ENCODE measurements at places on chromosomes 4 and X.

DNA sequence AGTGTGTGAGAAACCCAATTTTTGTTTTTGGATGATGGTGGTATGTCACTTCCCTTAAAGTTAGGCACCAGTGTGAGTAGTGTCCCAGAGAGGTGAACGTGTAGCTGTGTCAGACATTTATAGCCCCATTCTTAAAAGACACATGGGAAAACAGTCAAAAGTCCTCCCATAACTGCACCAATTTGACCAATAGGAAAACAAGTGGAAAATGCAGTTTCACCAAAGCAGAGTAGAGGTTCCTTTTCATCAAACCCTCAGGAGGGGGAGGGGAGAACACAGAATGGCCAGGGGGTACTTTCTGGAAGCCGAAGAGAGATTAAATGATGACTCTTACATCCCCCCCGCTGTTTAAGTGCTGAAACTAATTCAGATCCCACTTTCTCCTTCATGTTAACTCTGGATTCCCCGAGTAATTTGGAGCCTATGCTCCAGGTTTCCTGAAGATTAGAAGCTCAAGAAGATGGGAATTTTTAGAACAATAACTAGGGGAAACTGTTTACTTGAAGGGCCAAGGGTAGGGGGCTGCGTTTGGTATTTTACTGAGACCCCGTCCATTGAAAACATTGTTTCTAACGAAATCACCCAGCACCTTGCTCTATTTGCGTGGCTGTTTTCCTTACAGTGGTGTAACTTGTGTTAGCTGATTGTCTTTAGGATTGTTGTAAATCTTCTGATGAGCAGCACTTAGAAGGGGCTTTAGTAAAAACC lies 2.1 kb upstream of the LEF1 start:
- no peak for DNase-seq

DNA sequence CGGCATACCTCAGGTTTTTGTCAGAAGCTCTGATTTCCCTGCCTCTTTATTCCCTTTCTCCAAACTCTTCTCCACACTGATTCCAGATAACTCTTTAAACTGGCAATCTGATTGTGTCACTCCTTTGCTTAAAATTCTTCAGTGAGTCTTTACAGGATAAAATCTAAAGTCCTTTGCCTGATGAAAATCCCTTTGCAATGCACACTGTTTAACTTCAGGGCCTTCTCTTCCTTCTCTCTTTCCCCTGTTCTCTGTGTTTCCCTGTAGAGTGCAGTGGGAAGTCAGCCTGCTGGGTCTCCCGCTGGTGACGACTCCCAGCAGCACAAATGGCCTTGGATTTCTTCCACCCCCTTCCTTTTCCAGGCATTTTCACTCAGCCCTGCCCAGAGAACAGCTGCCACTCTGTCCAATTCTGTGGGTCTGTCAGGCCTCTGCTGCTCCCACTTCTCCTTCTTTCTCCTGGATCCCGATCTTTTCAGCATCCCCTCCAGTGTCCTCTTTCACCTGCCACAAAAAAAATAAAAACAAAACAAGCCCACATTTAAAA lies 189.9 kb upstream of the NWD2 start:
- no peak for DNase-seq

DNA sequence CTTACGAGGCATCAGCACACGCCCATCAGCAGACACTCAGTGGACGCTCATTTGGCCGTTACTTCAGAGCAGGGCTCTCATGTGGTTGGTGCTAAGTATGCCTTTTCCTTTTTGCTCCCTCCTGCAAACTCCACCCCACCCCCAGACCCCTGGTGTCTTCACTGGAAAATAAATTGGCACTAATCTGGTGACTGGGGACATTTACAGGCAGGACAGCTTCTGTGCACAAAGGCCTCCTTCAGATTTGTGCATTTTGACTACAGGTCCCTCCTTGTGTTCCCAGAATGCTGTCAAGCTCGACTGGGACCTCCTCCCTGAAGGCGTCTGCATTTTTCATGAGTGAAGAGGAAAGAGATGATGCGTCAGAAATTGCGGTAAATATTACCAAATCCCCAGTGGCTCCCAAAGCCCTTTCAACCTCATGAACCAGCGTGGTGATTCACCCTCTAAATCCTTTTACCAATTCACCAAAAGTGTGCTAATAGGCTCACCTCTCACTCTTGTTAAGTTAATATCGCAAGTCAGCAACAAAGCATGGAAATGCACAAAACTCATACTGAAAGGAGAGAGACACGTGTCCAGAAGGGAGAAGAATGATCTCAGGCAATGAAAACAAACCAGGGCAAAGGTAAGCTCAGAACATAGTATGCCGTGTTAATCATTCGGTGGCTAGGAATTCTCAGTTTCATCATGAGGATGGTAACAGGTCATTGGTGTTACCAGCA lies 119.0 kb downstream of the NKX6-1 start:
- DNase-seq, result no peak

DNA sequence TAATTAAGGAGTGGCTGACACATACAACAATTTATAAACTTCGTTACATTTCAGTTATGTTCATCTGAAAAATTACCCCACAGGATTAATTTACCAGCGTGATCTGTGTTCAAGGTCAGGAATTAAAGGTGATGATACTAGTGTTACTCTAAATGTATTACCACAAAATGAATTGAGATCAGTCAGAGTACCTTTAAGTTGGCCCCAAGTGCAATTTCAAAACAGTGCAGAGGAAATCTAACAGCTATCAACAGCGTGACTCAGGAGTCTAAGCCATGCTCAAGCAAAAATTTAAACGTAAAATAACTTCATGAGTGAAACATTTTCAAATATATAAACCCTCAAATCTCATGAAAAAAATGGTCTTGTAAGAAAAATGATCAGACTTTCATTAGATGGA lies 18.7 kb downstream of the ANTXR2 start:
- DNase-seq, result no peak

- no peak for DNase-seq
Measured at GRCh38 chr4:172709376-172709775, 459.2 kb upstream of the GALNT7 start.

GRCh38 chr4:172514011-172514410 lies 654.6 kb upstream of the GALNT7 start:
- no peak for DNase-seq

GRCh38 chr4:25401066-25401465 lies 24.0 kb downstream of the ANAPC4 start:
- DNase-seq, result no peak

GRCh38 chr4:28238876-28239275 lies 1378.2 kb downstream of the STIM2 start:
- no peak for DNase-seq

GRCh38 chr4:11152684-11153083 lies 276.0 kb downstream of the HS3ST1 start:
- no peak for DNase-seq

DNA sequence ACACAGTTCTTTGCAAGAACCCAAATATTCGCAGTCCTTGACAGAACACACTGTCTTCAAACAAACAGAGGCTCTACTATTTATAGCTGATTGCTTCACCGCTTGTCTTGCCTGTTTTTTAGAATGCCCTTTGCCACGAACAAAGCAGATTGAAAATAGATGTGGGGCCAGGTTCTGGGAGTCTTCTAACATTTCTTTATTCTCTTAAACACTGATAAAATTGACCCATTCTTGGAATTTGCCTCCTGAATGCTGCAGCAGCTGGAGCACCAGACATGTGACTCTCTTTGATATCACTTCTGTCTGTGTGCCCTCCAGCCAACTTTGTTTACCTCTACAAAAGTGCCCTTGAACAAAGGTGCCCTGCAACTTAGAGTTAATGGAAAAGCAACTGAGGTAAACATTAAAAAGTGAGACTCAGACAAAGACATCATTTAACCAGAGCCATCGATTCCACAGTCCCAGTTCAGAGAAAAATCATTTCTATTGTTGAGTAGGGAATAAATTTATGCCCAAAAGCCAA lies 64.2 kb upstream of the SPP1 start:
- DNase-seq, result no peak

DNA sequence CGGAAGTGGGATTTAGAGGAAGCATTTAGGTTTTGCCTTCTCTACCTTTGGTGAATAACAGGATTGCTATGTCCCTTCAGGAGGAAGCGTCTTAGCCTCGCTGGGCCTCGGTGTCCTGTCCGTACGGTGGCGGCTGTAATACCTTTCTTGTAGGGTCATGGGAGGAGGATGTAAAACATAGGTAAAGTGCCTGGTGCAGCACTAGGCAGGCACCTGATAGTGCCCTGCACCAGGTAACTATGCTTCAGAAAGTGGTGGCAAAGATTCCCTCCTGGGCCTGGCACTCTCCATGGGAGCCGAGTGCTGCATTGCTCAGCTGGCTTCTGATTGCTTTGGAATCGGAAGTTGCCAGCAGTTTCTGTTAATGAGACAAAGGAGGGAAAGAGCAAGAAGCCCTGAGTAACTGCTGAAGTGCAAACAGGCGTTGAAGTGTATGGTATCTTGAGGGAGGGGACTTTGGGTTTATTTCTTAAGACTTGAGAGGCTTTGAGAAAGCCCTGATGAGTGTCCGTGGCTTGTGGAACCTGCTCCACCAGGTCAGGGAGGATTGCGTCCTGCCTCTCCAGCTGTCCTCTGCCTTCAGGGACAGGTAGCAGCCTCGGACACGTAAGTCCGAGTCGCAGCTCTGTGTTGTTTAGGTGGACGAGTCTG lies 45.8 kb downstream of the TBC1D14 start:
- DNase-seq, result no peak

DNA sequence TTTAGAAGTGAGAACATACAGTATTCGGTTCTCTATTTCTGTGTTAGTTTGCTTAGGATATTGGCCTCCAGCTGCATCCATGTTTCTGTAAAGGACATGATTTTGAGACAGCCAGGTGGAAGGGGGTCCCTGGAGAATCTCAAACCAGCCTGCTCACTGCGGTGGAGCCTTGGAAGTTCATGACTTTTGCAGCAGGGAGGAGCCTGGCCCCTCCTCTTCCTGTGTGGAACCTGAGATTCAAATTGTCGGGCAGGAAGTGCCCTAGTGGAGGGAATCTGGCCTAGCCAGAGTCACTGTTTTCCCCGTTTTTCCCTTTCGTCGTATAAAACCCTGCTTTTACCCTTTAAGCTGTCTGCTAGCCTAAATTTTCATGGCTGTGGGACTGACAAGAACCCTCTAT lies 762.6 kb downstream of the PCDH18 start:
- no peak for DNase-seq

- no peak for DNase-seq
Measured at GRCh38 chr4:39664828-39665731, 26.4 kb upstream of the SMIM14 start.

Data from stimulated activated CD4-positive, alpha-beta T cell treated with anti-CD3 and anti-CD28 coated beads, Interleukin-15, amount 100 ng/mL, for 1 hour (primary cell).